ENCODE measurements at places on chromosomes 3 and 15.

DNA sequence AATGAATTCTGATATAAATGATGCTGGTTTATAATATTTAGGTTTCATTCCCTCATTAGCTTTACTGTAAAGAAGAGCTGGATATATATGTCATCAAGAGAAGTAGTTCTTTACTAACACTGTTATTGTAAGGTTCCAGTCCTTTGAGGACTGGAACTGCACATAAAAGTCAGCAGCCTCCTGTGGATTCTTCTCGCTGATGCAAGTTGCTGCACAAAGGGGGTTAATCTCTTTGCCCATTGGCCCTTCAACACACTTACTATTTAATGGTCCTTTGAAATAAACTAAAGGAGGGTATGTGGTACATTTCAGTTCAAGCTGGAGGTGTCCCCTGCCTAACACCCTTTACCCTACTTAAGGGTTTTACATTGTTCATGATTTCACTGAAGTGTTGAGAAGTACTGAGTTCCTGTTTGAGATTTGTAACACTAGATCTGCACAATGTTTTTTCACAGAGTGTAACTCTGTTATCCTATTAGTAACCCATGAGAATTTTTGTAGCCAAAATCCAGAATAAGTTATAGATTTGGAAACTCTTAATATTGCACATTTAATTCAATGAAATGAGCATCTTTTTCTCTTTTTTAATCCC lies 43.9 kb downstream of the NR2C2 start:
- DNase-seq: no peak

DNA sequence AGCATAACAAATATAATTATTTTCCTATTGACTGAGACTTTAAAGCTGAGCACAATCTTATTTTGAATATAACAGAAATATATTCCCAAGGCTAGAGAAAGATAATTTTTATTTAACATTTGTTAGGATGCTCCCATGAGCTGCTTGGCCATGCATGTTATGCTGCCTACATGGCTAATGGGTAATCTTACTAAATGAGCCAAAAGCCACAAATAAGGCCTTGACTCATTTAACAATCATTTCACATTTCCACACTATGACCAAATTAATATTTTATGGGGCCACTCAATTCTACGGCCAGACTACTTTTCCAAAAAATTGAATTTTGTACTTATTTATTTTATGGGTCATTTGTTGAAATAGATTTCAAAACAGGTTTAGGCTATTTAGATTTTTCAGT lies 141.7 kb downstream of the MEIS2 start:
- DNase-seq: no peak

GRCh38 chr15:62412686-62413085 lies 247.6 kb upstream of the C2CD4B start:
- DNase-seq: no peak

DNA sequence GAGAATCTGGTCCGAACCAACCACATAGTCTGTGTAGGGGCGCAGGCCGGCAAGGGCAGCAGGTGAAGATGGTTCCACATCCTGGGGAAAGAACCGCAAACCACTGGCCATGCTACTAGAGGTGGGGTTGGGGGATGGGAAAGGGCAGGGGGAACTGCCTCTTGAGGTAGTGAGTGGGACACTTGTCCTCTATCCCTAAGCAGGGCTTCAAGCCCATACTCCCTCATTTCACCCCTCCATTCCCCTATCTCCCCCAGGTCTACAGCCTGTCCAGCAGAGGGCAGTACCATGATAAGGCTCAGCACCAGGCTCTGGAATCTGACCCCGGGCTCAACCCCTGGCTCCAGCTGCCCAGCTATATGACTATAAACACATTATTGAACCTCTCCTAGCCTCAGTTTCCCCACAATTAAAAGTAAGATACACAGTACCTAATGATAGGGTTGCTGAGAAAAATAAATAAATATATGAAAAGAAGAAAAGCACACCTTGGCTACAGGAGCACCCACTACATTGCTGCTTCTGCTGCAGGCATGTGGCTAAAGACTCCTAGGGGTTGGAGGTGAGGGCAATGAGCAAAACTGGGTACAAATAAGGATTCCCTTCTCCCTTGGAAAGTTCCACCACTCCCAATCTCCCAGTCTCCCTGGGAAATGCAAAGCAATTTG lies 6.3 kb downstream of the GORASP1 start:
- no peak for DNase-seq

DNA sequence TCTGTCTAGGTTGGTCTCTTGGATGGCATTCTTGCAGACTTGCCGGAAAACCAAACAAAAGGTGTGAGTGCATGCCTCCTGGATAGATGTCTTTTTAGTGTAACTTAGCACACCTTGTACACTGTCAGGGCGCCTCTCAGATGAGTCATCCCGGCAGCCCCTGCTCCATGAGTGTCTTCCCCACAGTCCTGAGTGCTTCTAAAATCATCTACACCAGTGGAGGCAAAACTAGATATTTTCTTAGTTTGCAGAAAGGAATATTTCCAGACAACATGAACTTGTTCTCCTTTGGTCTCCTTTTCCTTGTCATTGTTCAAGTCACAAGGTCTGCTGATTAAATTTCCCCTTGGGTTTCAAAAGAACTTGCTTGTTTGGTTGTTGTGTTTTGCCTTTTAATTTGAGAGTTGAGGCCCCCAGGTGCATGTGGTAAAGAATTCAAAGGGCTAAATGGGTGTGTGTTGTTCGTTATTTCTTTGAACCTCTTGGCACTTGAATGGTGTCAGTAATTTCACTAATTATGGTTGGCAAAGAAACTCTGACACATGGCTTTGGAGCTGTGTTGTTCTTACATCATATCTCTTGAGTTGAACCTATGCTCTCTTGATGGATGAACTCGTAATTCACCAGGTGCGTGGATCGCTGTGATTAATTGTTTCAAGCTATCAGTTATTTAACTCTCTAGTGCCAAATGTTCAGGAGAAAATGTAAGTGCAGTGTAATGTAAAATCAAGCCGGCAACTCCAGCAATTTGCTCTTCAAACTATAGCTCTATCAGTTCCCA lies 98.2 kb downstream of the IGF1R start:
- no peak for DNase-seq

DNA sequence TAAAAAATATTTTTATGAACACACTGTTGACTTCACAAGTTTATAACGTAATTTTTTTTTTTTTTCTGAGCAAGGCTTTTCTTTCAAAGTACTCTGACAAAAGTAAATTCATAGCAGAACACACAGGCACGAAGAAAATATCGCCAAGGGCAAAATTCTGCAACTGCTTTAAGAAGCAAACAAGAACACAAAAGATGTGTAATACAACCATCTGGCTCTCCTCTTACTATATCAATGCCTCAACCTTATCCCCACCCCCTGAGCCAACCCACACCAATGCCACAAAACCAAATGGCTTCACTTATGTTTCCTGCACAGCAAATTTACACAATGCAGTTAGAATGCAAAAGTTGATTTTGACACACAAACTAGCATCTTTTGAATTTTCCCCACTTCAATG lies 274.2 kb downstream of the FOXP1 start:
- no peak for DNase-seq

- no peak for DNase-seq
Measured at GRCh38 chr3:148727231-148727630, 29.5 kb downstream of the AGTR1 start.

GRCh38 chr3:170033489-170033888 lies 4.3 kb upstream of the GPR160 start:
- no peak for DNase-seq

GRCh38 chr15:31145271-31145911 lies 43.9 kb upstream of the TRPM1 start:
- no peak for DNase-seq

DNA sequence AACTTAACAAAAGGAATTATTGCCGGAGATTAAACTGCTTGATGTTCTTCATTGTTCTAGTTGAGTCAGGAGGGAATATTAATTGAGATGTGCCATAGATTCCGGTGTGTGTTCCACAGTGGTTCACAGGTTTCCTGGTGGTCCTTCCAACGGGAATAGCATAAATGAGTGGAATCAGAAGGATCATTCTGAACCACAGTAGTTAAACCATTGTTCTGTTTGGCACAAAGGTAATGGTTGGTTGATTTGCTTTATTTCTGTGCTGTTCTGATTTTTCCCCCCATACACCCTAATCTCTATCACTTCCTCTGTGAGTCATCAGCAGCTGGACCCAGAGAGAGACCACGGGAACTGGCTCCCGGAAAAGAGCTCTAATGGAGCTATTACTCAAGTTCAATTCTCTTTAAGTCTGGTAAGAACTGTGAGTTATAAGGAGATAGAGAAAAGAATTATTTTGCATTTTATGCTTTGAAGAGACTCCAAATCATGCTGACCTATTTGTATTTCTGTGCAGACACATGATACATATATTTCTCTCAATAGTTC lies 627.2 kb downstream of the ZIC1 start:
- DNase-seq: no peak

DNA sequence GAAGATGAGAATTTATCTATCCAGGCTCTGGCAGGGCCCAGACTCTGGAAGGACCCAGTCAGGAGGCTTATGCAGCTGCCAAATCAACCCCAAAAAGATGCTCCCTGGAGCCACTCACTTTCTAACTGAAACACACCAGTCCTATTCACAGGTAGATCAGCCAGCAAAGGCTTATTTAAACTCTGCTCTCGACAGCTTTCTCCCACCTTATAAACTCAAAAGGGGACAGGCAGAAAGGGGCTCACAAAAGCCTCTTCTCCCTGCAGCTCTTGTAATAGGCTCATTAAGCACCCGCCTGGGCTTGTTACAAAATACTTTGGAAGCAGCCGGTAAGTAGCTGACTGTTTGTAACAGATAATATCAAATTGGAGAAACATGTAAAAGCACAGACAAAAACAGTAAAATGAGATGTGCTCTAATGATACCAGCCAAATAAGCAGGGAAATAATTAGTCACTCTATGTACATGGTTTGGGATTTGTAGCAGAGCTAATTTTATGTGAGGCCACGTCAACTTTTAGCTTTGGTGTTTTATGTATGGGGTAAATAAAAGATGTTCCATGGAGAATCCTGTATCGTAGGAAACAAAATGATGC lies 213.8 kb downstream of the NR2F2 start:
- no peak for DNase-seq

- DNase-seq: no peak
Measured at GRCh38 chr15:50224606-50225005, 40.9 kb downstream of the HDC start.

GRCh38 chr15:85495544-85495943 lies 115.1 kb downstream of the AKAP13 start:
- DNase-seq: no peak

DNA sequence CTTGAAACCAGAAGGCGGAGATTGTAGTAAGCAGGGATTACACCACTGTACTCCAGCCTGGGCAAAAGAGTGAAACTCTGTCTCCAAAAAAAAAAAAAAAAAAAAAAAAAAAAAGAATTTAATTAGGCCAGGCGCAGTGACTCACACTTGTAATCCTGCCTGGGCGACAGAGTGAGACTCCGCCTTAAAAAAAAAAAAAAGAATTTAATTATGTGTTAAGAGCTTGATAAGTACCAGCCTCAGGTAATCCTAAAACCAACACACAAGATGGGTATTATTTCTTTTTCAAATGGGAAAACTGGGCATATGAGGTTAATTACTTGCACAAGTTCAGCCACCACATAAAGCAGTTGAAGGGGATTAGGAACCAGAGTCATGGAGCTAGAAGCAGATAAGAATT lies 49.0 kb downstream of the PBRM1 start:
- DNase-seq: no peak

DNA sequence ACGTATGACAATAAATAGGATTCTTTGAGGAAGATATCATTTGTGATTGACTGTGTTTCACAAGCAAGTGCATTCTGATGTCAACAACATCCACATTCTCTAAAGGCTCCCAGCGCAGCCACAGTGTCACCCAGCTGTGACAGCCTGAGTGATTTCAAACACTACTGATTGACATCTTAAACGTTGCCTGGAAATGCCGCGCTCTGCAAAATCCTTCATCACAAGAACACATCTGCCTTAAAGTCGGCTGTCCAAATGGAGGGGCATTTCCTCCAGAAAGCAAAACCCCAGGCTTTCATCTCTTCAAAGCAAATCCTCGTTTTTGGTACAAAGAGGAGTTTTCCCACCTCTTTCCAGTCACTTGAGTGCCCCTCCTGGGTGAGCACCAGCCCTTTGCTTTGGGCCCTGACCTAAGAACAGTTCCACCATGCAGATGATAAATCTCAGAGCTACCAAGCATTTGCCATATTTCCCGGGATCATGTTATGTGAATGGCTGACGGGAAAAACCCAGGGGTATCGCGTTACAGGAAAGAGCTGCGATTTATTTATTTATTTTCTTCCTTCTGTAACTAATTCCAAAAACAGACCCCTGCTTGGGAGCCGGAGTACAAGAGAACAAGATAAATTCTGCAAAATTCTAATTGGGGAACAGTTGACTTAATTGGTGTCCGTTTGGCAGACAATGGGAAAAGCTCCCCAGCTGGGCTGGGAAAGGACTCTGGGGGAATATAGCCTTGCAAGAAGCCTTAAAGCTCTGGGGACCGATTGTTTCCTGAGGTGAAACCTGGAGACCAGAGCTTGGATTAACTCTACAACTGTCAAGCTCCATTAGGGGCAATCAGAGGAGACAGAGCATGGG lies 703.8 kb upstream of the NR2F2 start:
- no peak for DNase-seq

- DNase-seq: no peak
Measured at GRCh38 chr3:196181127-196181546, 30.1 kb downstream of the ZDHHC19 start.

Measured in stimulated activated CD8-positive, alpha-beta memory T cell treated with anti-CD3 and anti-CD28 coated beads, Interleukin-7, amount 100 ng/mL, for 1 hour (primary cell).